Activated CD4-positive, alpha-beta T cell treated with anti-CD3 and anti-CD28 coated beads, Interleukin-2, amount 50 U/mL, for 4 hours (primary cell): ENCODE measurements at places on chromosomes 1 and 21.

GRCh38 chr1:177897998-177898654 is 71.7 kb downstream of the SEC16B start:
- DNase-seq: no peak

- no peak for DNase-seq
Observed at GRCh38 chr1:9100471-9101043, 28.3 kb downstream of the GPR157 start.

DNA sequence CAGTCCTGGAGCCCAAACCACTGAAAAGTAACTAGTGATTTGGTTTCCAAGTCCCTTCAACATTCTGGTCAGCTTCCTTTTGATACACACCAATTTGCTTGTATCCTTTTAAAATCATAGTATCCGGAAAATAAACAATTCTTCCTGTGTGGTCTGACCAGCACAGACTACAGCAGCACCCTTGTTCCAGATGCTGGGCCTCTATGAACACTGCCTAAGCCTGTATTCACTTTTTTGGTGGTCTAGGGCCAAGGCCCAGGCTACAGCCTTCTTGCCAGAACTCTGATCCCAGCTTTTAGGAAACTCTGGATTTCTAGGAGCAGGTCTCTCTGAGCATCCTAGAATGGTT is 801 bp upstream of the DDAH1 start:
- no peak for DNase-seq

GRCh38 chr1:208135354-208135753 is 108.8 kb downstream of the PLXNA2 start:
- DNase-seq: no peak

DNA sequence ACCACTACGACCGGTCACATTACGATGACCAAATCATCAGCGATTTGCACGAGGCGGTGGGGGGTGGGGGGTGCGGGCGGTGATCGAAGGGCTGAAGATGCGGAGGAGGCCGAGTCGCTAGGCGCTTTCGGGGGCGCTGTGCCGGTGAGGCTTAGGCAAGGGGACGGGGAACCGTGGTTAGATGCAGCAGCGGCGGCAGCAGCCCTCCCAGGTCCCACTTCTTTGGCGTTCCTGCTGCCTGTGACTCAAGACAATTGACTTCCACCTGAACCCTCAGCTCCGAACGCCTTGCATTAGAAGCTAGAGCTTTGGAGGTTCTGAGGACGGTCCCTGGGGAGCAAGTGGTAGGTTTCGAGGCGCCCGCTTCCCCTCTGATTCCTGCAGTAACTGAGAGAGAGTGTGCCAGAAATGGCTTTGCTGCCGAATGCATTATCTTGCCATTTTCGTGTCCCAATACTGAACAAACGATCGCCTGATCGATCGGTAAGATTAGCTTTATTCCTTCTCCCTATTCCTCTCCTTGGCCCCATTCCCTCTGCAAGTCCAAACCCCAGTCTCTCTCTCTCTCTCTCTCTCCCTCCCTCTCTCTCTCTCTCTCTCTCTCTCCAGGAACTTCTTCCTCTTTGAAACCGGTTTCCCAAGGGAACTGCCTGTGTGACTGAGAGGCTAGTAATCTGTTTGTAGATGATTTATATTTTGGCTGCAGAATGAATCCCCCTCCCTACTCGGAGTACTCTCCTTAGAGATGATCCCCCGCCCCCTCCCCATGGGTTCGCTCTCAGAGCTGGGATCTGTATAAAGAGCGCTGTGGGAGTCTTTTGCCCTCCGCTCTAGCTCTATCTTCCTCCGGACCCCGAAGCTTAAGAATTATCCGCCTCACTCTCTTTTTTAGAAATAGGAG is 735 bp upstream of the BRINP3 start:
- no peak for DNase-seq

- DNase-seq: no peak
Observed at GRCh38 chr1:208141610-208142192, 102.5 kb downstream of the PLXNA2 start.

DNA sequence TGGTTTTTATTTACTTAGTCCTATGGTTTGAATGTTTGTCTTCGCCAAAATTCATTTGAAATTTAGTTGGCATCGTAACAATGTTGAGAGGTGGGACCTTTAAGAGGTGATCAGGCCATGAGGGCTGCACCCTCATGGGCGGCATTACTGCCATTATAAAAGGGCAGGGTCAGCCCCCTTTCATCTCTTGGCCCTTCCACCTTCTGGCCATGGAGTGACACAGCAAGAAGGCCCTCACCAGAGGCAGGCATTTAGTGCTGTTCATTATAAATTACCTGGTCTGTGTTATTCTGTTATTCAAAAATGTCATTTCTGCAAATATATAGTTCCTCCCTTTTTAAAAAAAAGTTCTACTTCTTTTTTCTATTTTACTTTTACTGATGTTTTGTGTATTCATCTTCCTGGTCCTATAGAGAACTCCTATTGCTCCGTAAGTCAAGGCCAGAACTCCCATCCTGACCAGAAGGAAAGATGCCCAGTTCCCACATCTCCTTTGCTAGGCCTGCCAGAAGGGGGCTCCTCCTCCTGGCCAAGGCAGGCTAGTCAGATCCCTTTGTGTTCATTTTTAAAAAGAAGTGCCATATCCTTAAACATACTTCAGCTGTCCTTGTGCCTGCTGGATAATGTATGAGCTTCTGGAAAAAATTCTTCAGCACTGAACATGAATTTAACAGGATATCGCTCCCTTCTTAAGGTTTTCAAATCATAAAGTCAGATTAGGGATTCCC is 10.0 kb upstream of the LBR start:
- no peak for DNase-seq

DNA sequence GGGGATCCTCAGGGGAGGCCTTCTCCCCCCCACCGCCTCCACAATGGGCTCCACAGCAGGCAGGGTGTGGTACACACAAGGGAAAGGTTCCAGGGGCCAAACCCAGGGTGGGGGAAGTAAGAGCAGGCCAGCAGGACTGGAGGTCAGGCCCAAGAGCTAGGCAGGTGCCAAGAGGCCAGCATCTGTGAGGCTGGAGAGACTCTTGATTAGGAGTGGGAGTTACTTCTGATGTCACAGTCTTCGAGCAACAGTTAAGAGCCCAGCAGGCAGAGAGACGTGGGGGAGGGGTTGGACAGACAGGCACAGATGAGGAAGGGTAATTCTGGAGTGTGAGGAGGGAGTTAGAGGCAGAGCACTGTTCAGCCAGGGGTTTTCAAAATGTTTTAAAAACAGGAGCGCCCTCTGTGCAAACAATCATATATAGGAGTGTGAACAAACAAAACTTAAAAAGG is 55.8 kb downstream of the SLC9A1 start:
- no peak for DNase-seq

DNA sequence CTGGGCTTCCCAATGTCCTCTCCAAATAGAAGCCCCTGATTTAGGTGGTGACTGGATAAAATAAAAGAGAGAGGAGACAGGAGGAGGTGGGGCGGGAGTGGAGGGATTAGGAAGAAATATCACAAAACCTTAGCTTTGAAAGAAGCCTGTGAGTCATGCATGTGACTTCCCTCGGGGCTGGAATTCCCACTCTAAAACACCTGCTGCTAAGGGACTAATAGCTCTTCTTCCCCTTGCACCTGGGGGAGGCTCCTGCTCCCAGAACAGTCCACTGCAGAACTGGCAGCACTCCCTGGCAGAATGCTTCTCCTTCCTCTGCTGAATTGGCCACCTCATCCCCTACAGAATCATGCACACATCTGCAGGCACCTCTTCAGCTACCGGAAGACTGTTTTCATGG is 207.2 kb downstream of the ATG4C start:
- DNase-seq: no peak

DNA sequence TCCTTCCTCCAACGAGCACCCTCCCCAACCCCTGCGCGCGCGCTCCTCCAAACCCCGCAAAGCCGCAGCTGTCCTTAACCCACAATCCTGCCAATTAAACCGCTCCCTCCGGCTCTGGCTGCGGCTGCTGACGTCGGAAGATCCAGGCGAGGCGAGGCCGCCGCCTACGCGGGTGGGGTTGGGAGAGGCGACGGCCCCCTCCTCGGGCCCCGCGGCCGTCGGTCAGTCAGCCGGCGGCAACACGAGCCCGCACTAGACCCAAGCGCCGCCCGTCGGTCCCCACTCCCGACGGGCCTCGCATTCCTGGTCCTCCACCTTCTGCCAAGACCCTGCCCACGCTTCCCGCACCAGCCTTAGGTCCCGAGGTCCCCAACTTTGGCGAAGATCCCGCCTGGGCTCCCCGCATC is 75.4 kb downstream of the VWA5B1 start:
- DNase-seq: no peak

DNA sequence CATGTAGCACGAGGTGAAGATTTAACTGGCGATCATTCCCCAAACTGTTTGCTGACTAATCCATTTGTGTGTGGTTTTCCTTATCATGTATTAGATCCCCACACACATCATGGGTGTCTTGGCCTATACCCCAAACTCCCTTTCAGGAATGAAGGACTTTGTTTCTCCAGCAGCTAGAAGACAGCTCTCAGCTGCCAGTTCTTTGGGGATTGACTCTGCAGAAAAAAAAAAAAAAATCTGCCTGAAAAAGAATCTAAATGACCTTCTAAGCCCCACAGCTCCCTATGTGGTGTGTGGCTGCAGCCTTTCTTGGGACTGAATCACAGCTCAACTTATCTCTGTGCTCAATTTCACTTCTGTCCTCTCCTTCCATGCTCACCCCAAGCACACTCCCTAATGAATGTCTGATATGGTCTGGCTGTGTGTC is 256.3 kb upstream of the DUSP10 start:
- no peak for DNase-seq

DNA sequence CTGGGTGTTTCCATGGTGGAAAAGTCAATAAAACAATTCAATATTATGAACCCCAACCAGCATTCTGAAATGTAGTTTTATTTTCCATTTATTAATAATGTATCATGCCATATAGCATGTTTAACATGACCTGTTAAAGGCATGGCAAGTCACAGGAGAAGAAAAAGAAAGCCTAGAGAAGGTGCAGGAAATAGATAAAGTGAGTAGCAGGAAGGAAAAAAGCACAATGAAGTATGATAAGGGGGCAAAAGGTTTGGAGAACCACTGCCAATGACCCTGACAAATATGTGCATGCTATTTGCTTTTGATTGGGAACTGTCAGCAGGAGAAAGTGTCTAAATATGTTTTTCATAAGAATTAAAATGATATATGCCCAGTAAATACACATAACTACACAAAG is 85.6 kb downstream of the HMCN1 start:
- DNase-seq: no peak

- no peak for DNase-seq
Observed at GRCh38 chr1:163131981-163132380, 62.8 kb downstream of the RGS4 start.

DNA sequence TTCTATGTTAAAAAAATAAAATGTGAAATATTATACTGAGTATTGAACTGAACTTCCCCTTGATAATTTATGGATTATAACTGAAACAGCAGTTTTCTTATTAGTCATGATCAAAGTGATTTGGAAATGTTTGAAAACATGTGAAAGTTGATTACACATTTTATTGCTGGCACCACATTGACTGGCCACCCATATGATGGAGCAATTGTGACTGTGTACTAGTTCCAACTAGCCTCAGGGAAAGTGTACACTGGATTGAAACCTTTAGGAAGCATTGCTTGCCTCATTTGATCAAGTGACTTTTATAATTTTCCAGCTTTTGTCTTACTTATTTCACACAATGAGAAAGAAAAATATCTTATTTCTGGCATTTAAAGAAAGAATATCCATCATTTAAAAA is 128.0 kb upstream of the ADGRL2 start:
- no peak for DNase-seq
